ENCODE measurements at places on chromosomes 6 and 20.
A peak's percentile ranks its signal among the peaks of the same experiment; 100 is the strongest.

- no peak for DNase-seq
Observed at GRCh38 chr20:16537025-16537665, 36.1 kb downstream of the KIF16B start.

- peak; percentile 28 for DNase-seq
Observed at GRCh38 chr20:36836591-36837269, 39.2 kb upstream of the TLDC2 start.

- DNase-seq, result no peak
Observed at GRCh38 chr20:31593221-31594001, 11.7 kb upstream of the ID1 start.

- no peak for DNase-seq
Observed at GRCh38 chr6:1346101-1346500, 34.2 kb downstream of the FOXQ1 start.

GRCh38 chr6:32073101-32073500 lies 34.9 kb downstream of the CYP21A2 start:
- no peak for DNase-seq

- DNase-seq, result no peak
Observed at GRCh38 chr20:43831481-43832065, 83.1 kb upstream of the TOX2 start.

DNA sequence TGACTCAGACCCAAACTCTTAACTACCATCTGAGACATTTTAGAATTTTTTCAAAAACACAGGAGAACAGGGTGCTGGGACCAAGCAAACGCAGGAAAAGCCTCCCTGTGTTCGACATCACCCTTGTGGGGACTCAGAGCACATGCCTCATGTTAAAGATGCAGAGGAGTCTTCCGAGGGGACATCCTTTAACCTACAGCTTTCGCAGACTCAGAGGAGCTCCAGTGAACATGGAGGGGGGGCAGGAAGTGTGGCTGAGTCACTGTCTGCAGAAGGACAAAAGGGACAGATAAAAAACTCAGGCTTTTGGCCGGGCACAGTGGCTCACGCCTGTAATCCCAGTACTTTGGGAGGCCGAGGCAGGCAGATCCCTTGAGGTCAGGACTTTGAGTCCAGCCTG lies 15.1 kb downstream of the BMP7 start:
- no peak for DNase-seq

- DNase-seq, result no peak
Observed at GRCh38 chr6:102571236-102571908, 1177.9 kb downstream of the GRIK2 start.

DNA sequence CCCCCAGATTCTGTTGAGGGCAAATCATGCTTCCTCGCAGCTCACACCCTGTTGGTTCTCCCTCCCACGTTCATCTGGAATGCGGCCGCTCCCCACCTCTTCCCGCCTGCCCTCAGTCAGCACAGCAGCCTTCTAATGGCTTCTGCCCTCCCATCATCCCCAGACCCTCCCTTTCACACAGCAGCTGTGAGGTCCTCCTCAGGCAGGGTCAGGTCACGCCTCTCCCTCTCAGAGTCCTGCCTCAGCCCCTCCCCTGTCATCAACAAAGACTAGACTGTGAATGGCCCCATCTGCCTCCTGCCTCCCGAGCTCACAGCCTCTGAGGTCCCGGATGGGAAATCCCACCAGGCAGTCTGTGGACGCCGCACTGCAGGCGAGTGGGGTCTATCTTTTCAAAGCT lies 7.9 kb upstream of the BHLHE23 start:
- no peak for DNase-seq

- DNase-seq, result no peak
Observed at GRCh38 chr6:146968041-146968760, 236.0 kb upstream of the STXBP5 start.

DNA sequence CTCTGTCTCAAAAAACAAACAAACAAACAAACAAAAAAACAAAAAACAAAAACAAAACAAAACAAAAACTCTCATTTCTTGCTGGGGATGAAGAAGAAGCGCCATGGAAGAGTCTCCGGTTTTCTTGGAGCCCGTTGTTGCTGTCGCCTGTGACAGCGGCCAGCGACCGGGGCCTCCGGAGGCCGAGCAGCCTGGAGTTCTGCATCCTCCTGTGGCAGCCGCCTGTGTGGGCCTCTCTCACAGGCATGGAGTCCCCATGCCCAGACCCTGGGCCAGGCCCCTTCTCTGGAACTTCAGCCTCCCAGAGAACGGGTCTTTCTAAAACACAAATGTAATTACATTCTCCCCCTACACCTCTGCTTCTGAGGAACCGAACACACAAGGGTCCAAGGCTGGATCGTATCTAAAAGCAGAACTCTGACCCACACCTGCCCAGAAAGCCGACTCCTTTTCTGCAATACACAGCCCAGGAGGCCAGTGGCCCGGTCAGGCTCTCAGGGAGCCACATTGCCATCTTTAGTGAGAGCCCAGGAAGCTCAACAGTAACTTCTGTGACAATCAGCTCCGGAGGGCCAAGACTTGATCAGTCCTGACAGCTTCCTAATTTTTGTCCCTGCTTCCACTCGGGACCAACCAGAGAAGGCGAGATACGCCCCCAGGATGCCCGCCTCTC lies 18.5 kb downstream of the DACT2 start:
- no peak for DNase-seq

GRCh38 chr6:134482593-134483270 lies 164.8 kb upstream of the SGK1 start:
- no peak for DNase-seq

- no peak for DNase-seq
Observed at GRCh38 chr6:74182992-74183391, 487.0 kb downstream of the CD109 start.

- no peak for DNase-seq
Observed at GRCh38 chr20:17500826-17501225, 30.4 kb downstream of the BFSP1 start.

GRCh38 chr20:49510562-49511122 lies 28.2 kb upstream of the KCNB1 start:
- no peak for DNase-seq

- DNase-seq, result no peak
Observed at GRCh38 chr6:43992783-43993644, 134.2 kb downstream of the MRPL14 start.

DNA sequence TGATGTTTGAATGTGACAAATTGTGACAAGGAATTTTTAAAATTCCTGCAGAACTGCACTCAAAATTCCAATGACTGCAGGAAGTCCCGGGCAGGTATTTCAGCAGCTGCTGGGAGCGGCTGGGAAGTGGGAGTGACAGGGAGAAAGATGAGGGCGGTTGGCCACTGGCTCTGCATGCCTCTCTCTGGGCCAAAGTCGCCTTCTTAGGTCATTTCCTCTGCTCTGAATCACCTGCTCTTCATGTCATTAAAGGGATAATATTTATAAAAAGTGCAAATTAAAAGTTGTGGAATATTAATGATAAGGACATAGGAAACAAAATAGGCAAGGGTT lies 43.9 kb downstream of the RAMACL start:
- no peak for DNase-seq

- DNase-seq, result no peak
Observed at GRCh38 chr6:23637296-23637695, 488.7 kb upstream of the NRSN1 start.

- no peak for DNase-seq
Observed at GRCh38 chr6:168035098-168035660, 37.7 kb downstream of the KIF25 start.

DNA sequence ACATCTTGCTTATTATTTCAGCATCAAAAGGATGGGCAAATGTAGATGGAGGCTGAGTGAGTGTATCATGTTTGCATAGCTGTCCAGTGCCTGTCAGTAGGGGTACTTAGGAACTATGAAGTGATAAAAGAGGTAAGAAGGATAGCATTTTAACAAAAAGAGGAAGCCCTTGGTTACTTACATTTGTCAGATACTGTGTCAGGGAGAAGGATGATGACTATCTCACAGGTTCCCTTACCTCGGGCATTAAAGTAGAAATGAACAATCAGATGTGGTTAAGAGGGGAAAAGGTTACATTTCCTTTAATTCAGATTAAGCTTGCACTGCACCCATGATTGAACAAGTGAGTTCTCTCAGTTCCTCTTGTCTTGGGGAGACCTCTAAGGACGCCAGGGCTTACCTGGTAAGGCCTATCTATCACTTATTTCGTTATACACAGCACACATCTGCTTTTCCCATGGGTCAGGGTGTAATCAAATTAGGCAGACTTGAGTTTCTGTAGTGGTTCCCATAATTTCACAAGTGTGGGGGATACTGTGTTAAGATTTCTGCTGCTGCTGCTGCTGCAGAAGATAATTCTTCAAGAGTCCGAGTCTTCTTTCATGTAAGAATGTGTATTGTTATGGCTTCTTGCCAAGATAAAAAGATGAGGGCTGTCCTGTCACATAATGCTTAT lies 4.5 kb downstream of the FOXO3 start:
- peak; percentile 64 for DNase-seq

DNA sequence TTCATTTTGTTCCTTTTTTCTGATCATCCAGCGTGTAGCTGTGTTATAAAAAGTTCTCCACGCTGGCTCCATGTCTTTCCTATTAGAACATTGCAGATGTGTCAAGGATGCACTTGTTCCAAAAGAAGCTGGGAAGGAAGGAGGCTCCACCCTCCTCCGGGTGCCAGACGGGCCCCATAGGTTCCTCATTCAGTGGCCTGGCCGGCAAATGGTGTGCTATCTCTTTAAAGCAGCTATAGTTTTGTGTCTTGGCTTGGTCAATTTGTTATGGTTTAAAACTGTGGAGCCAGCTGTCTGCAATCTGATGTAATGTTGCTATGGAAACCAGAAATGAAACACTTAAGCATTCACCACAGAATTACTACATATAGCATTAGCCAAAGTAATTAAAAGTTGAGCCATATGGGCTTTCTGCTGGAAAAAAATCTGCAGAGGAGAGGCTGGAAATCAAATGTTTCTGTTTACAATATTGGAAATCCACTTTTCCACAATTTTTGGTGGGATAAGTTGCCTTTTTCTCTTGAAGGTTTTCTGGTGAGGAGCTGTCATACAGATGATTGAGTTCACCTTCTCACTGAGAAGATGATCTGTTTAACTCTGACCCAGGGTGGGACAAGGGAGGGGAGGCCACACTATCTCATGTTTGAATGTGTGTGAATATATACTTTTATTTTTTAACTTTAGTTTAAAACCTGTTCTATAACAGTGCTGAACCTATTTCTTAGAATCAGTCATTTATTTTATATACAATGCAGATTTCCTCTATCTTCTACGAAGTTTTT lies 167.4 kb downstream of the SASH1 start:
- DNase-seq, result peak; percentile 2

DNA sequence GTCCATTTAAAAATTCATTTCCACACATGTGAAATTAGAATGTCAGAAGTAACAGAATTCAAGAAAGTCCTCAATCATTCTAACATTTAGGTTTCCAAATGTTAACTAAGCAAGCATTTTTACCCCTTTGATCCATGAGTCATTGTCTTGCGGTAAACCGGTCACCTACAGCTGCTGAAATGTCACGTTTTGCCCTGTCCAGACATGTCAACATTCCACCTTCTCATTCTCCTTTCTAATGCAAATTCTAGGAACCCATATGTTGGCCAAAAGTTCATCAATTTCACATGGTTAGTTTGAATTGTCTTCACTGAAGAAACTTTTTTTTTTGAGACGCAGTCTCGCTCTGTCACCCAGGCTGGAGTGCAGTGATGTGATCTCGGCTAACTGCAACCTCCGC lies 117.2 kb downstream of the IPCEF1 start:
- DNase-seq, result no peak

DNA sequence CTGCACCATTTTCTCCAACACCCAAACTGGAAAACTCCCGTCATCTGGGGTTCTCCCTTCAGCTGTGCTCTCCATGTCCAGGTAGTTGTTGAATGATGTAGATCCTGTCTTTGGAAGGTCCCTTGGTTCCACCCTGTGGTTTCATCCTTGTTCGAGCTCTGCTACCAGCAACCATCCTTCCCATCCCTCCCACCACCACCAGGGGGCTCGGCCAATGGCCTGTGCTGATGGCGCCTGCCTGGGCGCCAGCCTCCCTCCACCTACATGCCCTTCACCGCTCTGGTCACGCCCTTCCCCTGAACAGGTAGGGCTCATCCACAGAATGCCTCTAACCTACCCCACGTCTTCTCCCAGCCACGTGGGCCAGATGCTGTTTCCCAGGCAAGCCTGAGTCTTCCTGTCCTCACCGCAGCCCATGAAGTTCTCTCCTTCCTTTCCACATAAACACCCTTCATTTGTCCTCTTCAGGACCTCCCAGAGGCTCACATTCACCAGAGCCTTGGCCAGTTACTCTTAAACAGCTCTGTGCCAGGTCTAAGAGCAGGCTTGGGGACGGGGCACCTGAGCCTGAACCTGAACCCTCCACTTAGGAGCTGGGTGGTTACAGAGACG lies 75.1 kb upstream of the DUSP22 start:
- DNase-seq, result peak; percentile 25

DNA sequence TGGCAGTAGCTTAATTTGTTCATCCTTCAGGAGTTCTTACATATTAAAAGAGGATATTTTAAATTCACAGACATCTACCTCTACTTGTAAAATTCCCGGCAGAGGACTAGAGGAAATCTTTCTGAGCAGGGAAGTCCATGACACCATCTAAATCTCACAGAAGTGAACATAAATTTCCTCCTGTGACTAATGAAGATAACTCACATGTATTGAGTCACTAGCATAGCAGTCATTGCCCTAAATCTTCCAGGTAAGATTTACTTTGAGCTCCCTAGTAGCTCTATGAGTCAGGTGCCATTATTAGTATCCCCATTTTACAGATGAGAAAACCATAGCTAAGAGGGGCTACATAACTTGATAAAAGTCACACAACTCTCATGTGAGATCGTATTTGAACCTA lies 1058.6 kb upstream of the FLRT3 start:
- DNase-seq, result no peak

- no peak for DNase-seq
Observed at GRCh38 chr6:93398723-93399122, 20.6 kb downstream of the EPHA7 start.

DNA sequence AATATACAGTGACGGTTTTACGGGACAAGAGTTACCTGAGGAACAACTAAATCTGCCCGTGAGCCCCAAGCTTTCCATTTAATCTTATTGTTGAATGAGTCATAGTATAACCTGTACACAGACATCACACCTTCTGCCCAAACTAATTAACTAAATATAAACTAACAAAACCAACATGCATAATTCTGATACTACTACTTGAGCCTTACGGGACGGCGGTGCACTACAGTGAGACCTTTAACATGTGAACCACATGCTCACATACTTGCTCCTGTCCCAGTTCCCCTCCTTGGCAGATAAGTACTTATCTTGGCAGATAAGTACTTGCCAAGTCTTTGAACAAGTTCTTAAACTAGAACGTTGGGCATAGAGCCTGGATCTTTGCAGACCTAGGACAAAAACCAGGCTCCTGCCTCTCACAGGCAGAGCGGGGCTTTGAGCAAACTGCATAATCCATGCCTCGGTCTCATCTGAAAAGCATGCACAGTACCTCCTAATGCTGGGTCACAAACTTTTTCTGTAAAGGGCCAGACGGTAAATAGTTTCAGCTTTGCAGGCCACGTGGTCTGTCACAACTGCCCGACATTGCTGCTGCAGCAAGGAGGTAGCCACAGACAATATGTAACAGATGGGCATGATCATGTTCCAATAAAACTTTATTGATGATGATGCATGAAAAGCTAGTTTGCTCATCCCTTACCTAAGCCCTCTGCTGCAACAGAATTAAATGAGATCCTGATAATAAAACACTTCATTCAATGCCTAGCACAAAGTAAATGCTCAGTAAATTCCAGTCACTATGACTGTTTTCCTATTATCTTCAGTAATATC lies 23.0 kb downstream of the ZNF217 start:
- DNase-seq, result no peak

All from CD4-positive, alpha-beta T cell treated with Interleukin-10 for 1 hour (primary cell).